ENCODE measurements at places on chromosomes 7 and 10.

DNA sequence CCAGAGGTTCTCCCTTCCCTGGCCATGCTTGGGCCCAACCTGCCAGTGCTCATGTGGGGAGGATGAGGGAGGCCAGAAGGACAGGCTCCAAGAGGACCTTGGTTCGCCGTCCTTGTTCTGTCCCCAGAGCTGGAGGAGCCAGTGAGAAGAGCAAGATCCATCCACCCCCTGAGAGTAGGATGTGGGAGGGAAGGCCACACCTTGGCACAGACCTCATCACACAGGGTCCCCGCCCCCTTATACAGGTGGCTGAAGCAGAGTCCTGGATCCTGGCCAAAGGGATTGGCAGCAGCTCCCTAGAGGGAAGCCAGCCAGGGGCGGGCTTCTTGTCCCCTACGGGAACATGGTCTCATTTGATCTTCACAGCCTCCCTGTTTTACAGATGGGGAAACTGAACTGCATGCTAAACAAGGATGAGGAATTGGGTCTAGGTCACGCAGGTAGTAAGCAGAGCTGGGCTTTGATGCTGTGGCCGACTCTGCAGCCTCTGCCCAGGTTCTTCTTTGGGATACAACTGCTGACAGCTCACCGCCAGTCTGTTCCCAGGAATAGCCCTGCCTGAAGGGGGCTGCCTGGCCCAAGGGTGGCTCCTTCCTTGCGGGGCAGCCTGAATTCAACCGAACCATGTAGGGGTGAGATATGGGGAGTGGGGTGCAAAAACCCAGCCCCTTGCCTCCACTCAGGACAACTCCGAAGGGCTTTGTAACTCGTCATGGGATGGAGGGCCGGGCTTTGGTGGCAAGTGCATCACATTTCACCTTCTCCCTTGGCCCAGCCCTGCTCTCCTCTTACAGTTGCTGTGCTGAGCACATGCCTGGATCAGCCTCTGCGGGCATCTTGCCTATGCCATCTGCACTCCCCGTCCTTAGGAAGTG lies 62.2 kb upstream of the KDM7A start:
- DNase-seq = no peak

DNA sequence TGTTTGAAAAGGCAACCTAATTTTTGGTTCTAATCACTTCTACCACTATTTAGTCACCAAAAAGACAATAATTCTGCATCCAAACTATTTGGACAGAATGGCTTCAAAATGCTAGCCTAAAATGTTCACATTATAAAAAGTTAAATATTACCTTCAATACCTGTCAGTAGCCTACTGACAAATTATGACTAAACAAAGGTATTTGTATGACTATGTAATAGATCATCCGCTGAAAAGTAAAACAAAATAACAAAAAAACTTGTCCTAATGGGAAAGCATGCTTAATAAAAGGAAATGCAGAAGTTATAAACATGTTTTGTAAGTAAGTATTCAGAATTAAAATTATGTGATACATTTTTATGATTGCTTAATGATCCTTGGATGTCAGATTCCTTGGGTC lies 36.6 kb downstream of the CD36 start:
- no peak for DNase-seq

GRCh38 chr10:84432891-84433290 lies 104.5 kb downstream of the CCSER2 start:
- no peak for DNase-seq

GRCh38 chr10:11876805-11877590 lies 53.8 kb downstream of the PROSER2 start:
- no peak for DNase-seq

DNA sequence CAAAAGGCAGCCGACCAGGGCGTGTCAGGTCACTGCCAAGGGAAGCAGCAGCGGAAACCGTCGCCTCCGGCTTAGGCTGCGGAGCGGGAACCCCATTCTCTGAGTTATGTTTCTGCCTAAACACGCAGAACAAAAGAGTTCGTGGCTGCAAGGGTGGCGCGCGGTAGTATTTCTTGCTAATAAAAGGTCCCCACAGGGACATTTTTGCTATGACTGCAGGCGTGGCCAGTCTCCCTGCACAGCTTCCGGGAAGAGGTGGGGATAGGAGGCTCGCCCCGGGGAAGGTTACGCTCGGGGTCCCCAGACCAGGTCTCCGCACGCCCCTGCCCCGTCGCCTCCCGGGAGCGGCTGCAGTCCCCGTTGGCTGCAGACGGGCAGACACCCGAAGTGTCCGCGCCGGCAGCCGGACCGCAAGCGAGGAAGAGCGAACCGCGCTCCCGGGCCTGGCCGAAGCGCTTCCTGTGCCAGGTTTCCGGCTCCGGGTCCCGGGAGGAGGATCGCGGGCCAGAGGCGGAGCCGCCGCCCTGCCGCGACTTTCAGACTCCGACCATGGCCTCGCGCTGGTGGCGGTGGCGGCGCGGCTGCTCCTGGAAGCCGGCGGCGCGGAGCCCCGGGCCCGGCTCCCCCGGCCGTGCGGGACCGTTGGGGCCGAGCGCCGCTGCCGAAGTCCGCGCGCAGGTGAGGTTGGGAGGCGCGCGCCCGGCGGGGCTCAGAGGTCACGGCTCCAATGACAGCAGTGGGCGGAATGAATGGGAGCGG lies at the start of gene PDSS1:
TSS of gene PDSS1 (plus strand) at position 539 of the 759 bp plus-strand sequence. CDS start at position 550, 11 bp downstream.
- peak; percentile 56 for DNase-seq

- no peak for DNase-seq
Measured at GRCh38 chr10:43252783-43253341, 14.0 kb downstream of the RASGEF1A start.

DNA sequence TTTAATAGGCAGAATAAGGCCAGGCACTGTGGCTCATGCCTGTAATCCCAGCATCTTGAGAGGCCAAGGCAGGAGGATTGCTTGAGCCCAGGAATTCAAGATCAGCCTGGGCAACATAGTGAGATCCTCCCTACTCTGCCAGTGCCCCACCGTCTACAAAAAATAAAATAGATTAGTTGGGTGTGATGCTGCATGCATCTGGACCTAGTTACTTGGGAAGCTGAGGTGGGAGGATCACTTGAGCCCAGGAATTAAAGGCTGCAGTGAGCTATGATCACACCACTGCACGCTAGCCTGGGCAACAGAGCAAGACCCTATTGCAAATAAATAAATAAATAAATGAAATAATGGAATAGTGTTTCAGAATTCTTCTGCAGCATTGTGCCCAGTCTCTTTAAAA lies 16.2 kb downstream of the FAM200A start:
- no peak for DNase-seq

- peak; percentile 94 for DNase-seq
Measured at GRCh38 chr10:50561266-50561665, 62.5 kb downstream of the SGMS1 start.

DNA sequence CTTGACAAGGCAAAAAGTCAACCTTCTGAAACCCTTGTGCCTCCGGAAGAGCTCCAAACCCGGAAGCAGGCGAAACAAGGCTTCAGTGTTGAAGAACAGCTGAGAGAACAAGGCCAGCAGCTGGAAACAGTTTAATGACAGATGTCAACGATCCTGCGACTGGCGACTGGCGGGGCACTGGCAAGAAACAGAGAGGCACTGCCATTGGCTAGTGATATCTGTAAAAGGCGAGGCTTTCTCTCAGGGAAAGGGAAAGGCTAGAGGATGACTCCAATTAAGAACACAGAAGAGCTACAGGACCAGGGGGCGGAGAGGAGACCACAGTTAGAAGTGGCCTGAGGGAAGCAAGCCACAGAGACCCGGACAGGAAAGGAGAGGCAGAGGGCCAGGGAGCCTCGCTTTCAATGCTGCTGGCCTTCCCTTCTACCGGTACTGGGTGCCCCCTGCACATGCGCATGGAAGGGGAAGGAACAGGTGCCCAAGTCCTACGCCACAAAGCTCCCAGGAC lies 19.4 kb downstream of the ITGB1 start:
- DNase-seq = no peak

GRCh38 chr10:43953672-43954071 lies 305.0 kb upstream of the ZNF32 start:
- DNase-seq = no peak

GRCh38 chr10:63157845-63158624 lies 24.9 kb downstream of the NRBF2 start:
- DNase-seq = peak; percentile 89

DNA sequence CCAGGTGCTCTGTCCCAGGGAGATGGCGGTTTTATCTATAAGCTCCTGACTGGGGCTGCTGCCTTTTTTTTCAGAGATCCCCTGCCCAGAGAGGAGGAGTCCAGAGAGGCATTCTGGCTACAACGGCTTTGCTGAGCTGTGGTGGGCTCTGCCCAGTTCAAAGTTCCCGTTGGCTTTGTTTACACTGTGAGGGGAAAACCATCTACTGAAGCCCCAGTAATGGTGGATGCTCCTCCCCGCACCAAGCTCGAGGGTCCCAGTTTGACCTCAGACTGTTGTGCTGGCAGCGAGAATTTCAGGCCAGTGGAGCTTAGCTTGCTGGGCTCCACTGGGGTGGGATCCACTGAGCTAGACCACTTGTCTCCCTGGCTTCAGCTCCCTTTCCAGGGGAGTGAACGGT lies 16.4 kb upstream of the SLC26A5 start:
- no peak for DNase-seq

GRCh38 chr10:114806562-114807391 lies 14.8 kb upstream of the FHIP2A start:
- DNase-seq = peak; percentile 48

DNA sequence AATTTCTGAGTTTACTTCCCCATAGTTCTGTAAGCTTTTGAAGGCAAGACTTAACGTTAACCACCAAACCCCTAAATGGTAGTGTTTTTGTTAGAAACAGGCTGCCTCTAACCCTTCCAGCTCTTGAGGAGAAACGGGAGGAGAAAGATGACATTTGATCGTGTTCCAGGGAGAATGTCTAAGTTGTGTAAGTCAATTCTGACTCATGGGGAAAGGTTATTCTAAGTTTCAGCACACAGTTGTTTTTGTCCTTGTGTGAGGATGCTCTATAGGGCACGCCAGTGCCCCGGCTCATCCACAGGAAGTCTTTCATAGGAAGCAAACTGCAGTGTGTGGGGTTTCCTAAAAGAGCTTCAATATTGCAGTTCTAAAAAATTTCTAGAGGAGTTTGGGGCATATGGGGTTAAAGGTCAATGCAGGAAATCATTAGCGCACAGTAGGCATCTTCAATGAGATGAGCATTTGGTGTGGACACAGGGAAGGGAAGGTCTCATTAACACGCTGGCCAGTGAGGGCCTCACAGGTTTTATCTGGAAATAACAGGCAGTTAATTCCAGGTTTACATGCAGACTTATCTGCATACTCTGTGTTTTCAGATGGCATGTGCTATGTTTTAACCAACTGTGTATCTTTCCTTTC lies 638.2 kb upstream of the IGFBP3 start:
- peak; percentile 95 for DNase-seq

DNA sequence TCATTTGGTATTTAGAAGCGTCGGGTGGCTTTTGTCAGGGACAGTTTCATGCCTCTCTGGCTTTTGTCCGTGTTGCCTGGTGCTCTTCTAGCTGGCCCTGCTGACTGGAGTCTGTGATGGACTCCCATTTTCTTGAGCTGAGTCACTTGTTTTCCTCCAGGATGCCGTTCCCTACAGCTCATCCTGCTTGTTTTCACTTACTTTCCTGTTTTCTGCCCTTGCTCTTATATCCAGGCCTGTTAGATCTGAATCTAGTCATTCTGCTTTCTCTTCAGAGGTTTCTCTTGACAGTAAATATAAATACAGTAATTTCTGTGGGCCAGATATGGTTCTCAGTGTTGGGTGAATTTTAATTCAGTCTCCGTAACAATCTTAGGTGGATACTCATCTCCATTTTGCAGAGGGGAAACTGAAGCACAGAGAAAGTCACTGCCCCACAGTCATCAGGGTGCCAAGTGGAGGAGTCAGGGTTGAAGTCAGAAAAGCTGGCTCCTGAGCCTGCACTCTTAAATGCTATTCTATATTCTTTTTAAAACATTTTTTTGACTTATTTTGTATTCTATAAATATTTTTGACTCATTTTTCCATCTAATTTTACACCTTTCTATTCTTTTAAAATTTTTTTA lies 85.4 kb downstream of the CCNY start:
- DNase-seq = peak; percentile 98

DNA sequence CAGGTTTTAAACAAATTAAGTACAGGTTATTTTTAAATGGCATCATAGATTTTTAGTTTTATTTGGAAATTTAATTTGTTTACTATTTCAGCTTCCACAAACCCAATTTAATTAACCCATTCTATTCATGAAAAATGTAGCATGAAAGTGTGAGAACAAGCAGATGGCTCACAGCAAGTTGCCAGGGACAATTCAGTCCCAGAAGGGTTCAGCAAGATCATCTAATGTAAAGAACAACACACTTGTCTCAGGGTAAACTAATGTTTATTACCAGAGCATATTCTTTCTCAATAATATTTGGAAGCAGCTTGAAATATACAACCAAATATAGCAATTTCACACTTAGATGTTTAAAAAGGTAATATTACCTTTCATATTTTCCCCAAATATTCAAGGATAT lies 166.9 kb upstream of the SLC13A1 start:
- no peak for DNase-seq

DNA sequence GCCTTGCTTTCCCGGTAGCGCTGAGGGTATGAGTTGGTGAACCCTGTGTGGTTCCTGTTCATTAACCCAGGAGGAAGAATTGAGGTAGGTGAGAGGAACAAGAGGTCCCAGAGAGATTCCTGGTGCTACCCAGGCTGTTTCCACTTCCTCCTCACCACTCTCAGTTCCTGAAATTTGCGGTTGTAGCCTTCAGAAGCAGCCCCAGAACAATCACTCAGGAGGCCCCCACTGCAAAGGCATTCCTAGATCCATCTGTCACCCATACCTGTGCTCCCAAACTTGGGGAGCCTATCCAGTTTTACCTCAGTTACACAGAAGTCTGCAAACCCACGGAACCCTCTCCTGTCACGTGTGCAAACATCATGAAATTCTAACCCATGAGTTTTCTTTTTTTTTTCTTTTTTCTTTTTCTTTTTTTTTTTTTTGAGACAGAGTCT lies 9.0 kb upstream of the PIP4K2A start:
- DNase-seq = no peak

DNA sequence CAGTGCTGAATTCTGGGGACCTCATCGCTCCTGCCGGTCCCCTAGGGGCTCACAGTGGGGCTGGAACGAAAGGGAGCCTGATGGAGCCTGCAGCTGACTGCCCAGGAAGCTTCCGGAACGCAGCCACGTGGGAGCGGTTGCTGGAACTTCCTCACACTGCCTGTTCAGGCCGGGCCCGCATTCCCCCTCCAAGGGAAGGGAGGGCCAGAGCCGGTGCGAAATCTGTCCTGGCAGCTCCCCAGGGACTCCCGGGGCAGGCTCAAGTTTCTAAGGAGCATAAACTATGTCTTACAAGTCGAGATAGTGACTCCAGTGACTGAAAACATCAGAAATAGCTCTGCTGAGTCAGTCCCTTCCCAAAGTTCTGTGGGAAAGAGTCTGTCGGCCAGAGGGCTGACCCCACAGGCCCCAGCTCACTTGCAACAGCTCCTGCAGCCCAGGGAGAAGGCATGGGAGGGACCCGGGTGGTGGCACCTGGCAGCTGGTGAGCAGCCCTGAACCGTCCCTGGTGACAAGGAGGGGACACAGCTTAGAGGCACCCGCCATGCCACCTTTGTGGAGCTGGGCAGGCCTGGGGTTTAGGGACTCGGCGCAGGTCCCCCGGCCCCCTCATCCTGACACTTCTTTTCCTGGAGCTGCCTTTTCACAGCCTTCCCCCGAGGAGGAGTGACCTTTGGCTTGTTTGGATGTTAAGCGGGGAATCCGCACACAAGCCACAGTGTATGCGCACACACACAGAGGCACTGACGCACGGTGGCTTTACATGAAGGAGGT lies 47.6 kb downstream of the PDGFA start:
- DNase-seq = peak; percentile 99

Data from amniotic epithelial cell (primary cell).